GM12878 (cell line): ENCODE measurements at places on chromosomes 1 and 21. TPM values are rescaled to one million over a fixed set of nuclear protein-coding genes. Genes with fewer than 3 reads are reported as not detected.

IGSF3 gene
- 5.0 and 5.8 TPM in 2 replicates for polyA plus RNA-seq

MFSD2A gene
- 13.5 and 14.3 TPM in 2 replicates for polyA plus RNA-seq

GJB5 gene
- not detected in 2 replicates for polyA plus RNA-seq

S100A10 gene
- 1.6 and 2.1 TPM in 2 replicates for polyA plus RNA-seq

PLEKHG5 gene
- polyA plus RNA-seq, result 0.13 and 0.17 TPM in 2 replicates

CDKN2C gene
- polyA plus RNA-seq, result 4.1 TPM in 2 replicates

CD1B gene
- not detected in 2 replicates for polyA plus RNA-seq
